C1 segment of cervical spinal cord (tissue), 14 donors: ENCODE measurements at places on chromosomes 3 and 15.

- peak; percentile 15 for DNase-seq
Measured at GRCh38 chr15:55741833-55742497, 987 bp downstream of the PRTG start.

GRCh38 chr15:38536201-38536676 is 28.4 kb downstream of the RASGRP1 start:
- DNase-seq: peak; percentile 21

DNA sequence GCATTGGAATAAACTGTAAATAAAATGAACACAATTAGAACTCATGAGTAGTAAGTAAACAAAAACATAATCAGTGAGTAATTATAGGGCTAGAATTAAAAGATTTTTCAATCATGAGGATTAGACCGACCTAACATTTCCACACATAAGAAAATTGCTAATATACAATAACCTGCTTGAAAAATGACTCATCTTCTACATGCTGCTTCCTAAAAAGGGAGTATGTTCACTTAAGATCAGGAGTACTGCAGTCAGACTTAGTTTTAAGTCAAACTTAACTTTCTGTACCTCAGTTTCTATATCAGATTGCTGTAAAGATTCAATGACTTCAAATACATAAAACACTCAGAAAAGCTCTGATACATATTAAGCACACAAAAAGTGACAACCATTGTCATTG is 22.6 kb upstream of the NEK10 start:
- DNase-seq: no peak

- DNase-seq: no peak
Measured at GRCh38 chr3:121998030-121998580, 23.9 kb downstream of the ILDR1 start.

- DNase-seq: no peak
Measured at GRCh38 chr15:79897701-79898113, 893 bp upstream of the MTHFS start.

DNA sequence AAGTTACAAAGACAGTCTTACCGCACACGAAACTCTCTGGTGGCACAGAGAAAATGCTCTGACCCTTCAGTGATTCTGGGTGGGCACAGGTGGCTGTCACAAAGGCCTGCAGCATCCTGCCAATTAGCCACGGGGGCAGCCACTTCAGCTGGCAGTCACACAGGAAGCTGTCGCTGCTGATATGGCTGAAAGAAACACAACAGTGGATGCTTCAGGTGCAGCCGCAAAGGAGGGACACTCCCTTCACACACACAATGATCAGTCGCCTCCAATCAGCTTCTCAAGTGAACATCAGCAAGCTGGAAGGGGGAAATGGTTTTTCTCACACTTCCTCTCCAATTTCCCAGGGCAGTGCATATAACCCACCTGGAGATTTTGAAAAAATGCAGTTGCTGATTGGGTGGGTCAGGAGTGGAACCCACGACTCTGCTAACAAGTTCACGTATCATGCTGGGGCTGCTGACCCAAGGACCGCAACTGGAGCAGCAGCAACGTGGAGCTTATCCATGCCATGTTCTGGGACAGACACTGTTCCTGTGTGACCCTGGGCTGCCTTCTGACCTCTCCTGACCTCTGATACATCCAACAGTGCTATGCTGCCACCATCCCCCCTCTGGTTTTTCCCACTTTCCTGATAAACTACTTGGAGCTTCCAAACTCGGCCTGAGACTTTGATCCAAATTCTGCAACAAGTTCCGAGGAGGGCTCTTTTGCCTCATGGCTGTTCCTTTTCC is 106.6 kb downstream of the LRIG1 start:
- DNase-seq: peak; percentile 21
